ENCODE measurements at places on chromosomes 5 and 9.

DNA sequence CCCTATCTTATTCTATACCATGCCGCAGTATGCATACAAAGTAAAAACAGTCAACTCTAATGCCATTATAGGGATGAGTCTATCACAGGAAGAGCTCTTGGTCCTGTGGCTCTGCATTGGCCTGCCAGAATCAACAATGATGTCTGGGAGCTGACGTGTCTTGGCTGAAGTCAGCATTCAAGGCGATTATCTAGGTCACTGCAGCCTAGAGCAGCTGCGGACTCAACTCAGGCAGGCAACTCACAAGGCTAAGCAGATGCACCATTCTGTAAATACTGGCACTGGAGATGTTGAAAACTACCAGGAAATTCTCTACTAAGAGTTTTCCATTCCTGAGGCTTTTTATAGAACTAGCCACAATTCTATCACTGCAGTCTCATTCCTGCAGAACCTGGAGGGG is 13.3 kb downstream of the SPATA9 start:
- DNase-seq, result peak; percentile 98

DNA sequence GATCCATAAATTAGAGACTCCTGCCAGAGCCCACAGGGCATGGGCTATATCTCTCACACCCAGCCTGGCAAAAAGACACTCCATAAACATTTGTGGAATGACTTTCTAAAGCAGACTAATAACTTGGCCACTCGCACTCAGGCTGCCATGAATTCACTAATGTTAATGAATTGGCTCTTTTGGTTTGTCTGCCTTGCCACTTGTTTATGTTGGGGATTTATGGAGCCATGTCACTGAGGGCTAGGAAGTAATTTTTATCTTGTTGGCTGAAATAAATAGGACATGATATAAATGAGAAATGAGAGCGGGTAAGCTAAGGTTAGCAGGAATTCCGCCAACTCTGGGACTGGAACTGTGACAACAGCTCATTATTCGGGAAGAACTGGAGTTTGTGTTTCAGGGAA is 55.2 kb downstream of the DROSHA start:
- no peak for DNase-seq

DNA sequence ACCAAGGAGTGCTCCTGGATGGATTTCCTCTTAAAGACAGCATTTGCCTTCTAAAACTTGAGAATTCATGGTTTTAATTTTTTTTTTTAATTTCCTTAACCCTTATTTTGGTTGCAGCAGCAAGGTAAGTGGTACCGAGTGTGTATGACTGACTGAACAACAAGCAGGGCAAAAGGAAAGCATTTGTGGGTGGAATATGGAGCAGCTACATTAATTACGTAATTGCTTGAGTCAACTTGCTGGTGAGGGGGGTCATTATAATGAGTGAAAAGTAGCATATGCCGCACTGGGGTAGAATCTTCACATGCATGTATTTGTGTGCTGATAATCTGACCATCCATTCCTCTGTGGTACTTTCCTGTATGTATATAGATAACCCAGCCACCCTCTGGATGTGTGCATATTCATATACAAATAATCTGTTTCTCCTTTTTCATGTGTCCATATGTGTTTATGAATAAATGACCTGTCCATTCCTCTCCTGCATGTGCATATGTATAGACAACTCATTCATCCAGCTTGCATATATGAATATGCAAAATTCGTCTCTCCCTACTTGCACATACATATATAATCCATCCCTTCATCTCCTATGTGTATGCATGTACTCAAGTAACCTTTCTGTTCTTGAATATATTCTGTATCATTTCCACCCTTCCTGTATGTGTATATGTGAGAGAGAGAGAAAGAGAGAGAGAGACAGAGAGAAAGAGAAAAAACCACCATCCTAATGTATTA is 147.5 kb upstream of the RUSC2 start:
- DNase-seq, result peak; percentile 65

GRCh38 chr5:110963495-110963894 is 108.0 kb upstream of the TSLP start:
- no peak for DNase-seq

- no peak for DNase-seq
These were observed 38.6 kb downstream of the CAPSL start for GRCh38 chr5:35899800-35900199.

- DNase-seq, result peak; percentile 41
These were observed 9.8 kb downstream of the ZNF354B start for GRCh38 chr5:178869577-178869976.

DNA sequence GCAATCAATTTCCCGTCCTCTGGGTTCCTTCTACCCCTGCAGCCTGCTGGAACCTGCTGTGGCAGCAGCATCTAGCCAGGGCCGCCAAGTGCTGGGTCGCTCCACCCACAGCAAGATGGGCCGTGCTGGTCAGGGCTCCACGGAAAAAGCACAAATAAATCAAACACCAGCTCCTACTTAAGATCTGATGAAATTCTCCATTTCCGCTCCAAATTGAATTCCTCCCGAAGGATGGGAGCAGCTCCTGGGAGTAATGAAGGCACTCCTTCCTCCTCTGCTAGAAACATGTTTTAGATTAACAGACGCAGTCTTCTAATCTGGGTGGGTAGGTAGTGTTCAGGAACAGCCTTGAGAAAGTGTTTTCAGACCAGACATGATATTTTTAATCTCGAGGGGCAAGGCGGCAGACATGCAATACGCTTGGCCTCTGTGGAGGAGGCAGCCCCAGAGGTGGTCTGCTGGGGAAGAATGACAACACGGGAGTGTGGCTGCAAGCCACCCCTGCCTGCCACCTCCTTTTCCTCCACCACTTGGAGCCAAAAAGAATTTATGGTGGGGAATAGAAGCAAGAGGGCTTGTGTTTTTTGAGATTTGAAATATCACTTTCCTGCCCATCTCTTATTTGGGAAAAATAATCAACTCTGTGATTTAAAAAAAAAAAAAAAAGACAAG is 194.1 kb downstream of the AOPEP start:
- DNase-seq, result peak; percentile 90

DNA sequence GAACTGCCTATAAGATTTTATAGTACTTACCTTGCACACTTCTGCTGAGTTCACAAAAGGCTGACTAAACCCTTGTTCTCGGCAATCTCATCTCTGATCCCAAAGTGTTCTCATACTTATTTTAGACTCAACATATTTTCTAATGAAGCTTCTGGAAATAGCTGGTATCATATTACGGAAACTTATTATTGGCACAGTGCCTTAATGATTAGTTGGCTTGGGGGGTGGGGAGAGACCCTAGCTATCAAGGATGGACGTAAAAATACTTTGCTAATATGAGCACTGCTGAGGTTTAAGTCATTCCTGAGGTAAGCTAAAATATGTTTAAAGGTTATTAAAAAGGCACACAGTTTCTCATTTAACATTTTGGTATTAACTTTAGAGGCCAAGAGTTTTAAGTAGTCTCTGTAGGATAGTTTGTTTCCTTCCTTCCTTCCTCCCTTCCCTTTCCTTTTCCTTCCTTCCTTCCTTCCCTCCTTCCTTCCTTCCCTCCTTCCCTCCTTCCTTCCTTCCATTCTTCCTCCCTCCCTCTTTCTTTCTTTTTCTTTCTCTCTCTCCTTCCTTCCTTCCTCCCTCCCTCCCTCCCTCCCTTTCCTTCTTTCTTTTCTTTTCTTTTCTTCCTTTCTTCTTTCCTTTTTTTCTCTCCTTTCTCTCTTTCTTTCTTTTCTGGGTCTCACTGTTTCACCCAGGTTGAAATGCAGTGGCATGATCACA is 31.5 kb downstream of the ZSWIM6 start:
- no peak for DNase-seq

DNA sequence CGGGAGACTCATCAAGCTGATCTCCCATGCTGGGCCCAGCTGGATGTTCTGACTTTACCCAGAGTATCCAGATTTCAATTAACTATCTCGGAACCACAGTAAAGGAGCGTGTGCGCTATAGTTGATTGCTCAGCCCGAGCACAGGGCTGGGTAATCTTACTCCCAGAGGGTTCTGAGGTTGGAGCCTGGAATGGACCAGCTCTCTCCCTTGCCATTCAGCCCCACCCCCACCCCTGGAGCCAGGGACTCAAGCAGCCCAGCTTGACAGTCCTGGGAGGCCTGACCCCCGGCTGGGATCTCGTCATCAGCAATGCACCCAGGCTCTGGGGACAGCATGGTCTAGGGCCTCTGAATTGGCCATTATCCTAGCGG is 23.7 kb upstream of the PTGES start:
- DNase-seq, result peak; percentile 79

- DNase-seq, result peak; percentile 49
These were observed 238.1 kb downstream of the ROR2 start for GRCh38 chr9:91711755-91712601.

- no peak for DNase-seq
These were observed 1229.8 kb upstream of the WWC1 start for GRCh38 chr5:167061695-167062094.

DNA sequence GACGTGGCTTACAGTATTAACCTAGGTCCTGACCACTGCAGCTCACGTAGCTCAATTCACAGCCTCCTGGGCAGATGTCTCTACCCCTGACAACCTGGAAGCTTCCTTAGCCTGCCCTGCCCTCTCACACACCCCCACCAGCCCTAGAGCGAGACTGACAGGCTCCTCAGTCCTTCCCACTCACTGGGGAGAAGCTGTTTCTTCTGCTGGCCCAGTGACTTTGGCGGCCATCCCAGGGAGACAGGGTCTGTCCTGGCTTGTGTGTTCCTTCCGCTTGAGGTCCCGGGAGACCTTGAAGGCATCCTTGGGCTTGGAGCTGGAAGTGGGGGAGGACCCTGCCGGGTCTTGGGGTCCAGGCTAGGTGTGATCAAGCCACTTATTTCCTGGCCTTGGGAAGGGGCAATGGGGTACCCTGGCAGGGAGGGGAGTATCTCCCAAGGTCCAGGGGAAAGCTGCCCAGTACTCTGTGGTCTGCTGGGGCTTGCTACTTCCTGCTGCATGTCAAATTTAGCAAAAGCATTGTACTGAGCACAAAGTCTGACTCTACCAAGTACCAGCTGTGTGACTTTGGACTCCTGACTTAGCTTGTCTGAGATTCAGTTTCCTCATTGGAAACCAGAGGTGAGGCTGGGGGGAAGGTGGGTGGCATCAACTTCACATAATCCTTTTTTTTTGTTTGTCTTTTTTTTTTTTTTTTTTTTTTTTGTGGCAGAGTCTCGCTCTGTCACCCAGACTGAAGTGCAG is 1.9 kb downstream of the MIGA2 start:
- DNase-seq, result no peak
